PC-9 (cell line): ENCODE measurements at places on chromosomes 13 and 19. TPM values are rescaled to one million over a fixed set of nuclear protein-coding genes. Genes with fewer than 3 reads are reported as not detected.

- no peak for DNase-seq
Measured at GRCh38 chr13:112926993-112927392, 42.0 kb upstream of the MCF2L start.

CGB3 gene
- not detected in 2 replicates for total RNA-seq

GPR12 gene
- total RNA-seq: not detected in 2 replicates

GRCh38 chr19:30009013-30009412 lies 67.0 kb downstream of the URI1 start:
- DNase-seq: no peak

DNA sequence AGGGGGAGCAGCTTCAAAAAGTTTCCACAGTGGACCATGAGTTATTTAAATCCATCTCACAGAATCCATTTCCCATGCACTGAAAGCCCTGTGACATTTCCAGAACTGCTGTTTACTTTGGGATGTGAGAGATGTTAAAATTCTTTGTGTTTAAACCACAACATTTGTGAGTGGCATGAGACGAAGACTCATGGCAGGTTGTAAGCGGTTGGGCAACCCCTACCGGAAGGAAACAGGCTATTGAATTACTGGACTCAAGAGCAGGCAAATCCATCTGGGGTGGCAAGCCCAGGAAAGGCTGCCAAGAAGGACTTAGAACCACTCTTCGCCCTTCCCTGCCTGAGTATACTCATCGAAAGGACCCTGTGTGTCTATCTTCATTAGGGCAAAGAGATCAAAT lies 22.3 kb upstream of the CLDN10 start:
- DNase-seq: peak; percentile 44

NLRP7 gene
- total RNA-seq: 0.25 and 0.50 TPM in 2 replicates

DNA sequence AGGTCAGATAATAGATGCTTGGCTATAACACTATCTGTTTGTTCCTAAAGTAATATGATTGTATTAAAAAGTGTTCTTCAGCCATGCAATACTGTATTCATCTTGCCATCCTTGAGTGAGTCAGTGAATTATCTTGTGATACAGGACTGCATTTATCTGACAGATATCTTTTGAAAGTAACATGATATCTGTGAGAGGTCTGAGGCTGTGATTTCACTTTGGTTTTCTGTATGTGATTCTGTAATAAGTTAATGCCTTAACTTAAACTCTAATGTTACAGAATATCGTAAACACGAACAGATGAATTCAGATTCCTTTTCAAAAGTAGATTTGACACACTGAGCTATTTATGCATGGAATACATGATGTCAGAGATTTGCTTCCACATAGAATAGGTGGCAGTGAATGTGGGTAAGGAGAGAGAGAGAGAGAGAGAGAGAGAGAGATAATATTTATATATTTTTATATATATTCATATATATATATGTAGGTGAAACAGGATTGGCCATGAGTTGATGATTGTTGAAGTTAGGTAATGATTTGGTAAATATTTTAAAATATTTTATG lies 97.9 kb upstream of the RNF113B start:
- no peak for DNase-seq

DNA sequence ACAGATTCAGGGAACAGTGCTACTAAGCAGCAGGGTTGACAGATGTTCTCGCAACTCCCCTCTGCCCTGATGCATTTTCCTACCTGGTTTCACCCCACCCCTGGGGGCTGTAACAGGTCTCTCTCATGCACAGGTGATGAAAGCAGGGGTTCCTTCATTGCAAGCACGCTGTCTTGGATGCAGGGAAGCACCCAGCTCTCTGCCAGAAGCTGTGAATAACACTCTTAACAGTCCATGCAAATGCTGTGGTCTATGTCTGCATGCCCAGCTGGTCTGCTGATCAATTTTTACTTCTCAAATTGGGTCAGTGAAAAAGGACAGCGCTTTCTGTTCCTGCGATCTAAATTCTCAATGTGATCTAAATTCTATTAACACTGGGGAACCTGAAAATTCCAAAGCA lies 246.3 kb upstream of the TSHZ3 start:
- no peak for DNase-seq

DNA sequence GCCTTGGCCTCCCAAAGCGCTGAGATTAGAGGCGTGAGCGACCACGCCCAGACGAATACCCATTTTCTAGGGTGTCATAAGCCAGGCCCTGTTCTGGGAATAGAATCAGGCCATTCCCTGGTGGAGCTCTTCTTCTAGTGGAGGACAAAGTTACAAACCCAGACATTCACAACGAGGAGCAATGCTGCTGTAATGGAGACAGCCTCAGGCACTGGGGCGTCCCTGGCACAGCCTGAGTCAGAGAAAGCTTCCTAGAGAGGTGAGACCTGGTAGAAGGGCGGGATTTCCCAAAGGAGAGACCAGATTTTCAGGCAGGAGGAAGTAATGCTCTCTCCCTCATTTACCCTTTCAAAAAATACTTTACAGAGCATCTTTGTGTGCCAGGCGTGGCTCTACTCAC lies 12.7 kb downstream of the PRKCG start:
- DNase-seq: peak; percentile 64

GRCh38 chr19:41299046-41299754 lies 10.8 kb upstream of the CCDC97 start:
- DNase-seq: no peak

DNA sequence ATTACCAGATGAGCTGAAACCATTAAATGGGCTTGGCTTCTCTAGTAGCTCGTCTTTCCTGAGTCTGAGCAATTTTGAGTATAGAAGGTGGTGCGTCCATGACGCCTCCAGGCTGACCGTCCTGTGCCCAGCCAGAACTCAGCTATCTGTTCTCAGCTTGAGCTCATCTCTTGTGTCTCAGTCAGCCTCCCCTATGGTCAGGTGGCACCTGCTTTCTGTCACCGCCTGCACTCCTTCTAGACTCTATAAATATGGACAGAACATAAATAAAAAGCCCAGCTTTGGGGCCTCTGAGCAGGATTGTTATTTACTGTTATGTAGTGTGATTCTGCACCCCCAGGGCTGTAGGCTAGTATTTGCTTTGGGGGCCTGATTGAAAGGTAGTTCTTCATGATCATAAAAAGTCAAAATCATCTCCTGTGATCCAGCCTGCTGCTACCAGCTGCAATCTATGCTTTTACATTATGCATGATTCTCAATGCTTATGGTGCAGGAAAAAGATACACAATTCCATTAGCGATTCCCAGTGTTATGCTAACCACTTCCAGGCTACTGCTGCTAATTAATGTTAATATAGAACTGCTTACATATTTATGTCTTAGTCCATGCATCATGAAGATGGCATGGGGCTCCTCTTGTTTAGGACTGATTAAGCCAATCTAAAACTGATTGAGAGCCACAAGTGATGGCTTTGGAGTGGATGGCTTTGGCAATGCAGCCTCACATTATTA lies 72.5 kb upstream of the TMTC4 start:
- no peak for DNase-seq

DNA sequence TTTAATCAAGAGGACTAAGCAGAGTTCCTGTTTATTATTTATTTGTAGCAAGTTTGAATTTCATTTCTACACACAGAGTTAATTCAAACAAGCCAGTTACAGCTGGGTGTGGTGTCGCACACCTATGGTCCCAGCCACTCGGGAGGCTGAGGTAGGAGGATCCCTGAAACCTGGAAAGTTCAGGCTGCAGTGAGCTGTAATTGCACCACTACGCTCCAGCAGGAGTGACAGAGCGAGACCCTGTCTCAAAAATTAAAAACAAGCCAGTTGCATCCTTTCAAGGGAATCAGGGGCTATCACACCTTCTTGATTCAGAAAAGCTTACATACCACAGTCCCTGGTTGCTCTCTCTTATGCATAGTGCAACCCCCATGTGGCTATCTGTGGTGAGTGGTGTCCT lies 19.8 kb downstream of the ZNF586 start:
- DNase-seq: no peak

QPCTL gene
- 27.6 and 42.8 TPM in 2 replicates for total RNA-seq

GRCh38 chr13:78022164-78022877 lies 103.7 kb upstream of the EDNRB start:
- no peak for DNase-seq

- no peak for DNase-seq
Measured at GRCh38 chr13:32408296-32409000, 19.5 kb downstream of the N4BP2L1 start.

DNA sequence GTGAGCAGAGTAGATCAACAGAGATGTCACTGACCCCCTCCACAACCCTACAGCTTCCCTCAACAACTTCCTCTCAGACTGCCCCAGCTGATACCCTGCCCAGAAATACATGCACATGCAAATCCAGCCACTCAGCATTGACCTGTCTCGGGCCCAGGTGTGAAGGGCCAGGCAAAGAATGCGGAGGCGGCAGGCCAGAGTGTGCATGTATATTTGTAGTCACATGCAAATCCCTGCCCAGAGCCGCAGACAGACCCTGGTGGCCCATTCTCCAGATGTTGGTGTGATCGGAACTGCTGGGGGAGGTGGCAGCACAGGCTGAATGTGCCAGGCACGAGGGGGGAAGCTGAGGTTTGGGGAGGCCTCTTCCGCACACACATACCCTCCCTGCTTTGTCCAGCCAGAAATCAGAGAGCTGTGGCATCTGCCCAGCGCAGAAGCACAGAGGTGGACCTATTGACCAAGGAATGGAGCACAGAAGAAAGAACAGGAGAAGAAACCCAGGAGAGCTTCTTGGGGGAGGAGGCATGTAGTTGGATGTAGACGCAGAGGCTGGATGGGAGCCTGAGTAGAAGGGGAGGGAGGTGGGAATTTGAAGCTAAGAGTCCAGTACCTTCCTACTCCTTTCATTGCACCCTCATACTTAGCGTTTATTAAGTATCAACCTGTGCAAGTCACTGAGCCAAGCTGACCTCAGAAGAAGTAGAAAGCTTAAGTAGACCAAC lies 14.4 kb downstream of the MEF2B start:
- no peak for DNase-seq

ZNF235 gene
- 4.3 and 5.9 TPM in 2 replicates for total RNA-seq

DNA sequence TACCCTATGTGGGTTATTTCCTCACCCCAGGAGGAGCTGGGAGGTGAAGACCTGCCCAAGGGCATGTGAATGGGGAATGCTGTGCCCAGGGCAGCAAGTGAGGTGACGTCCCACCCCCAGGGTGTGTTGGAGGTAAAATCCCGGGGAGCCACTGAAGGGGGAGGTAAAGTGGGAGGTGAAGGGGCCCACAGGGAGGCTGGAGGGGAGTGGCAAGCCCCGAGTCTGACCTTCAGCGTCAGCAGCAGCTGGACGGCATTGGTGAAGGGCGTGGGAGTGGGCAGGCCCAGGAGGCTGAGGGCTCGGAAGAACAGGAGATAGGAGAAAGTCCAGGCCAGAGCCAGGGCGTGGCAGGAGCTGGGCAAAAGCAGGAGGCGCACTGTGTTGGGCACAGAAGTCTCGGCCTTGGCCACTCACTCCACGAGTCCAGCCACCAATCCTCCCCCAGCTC lies 2.4 kb downstream of the MBOAT7 start:
- no peak for DNase-seq

SCGB2B2 gene
- 1.4 and 1.9 TPM in 2 replicates for total RNA-seq

OR4F17 gene
- total RNA-seq: not detected in 2 replicates

DNA sequence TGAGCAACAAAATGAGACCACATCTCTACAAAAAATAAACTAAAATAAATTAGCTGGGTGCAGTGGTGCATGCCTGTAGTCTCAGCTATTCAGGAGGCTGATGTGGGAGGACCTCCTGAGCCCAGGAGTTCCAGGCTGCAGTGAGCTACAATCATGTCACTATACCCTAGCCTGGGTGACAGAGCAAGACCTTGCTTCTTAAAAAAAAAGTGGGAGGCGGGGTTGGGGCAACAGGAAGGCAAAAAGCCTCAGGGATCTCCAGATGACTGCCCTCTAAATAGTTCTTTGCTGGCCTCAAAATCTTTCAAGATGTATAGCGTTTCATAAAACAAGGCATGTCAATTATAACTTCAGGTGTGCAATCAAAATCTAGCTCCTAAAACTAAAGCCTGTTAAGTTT lies 18.5 kb downstream of the CEACAM8 start:
- DNase-seq: no peak

PRDX2 gene
- total RNA-seq: 268 and 271 TPM in 2 replicates

SIGLEC8 gene
- total RNA-seq: not detected in 2 replicates
